ENCODE measurements at places on chromosomes 6 and 20. TPM values are rescaled to one million over a fixed set of nuclear protein-coding genes. Genes with fewer than 3 reads are reported as not detected.

Gene SLC22A23
- 18.7 TPM for total RNA-seq

Gene FLRT3
- total RNA-seq: 17.1 TPM

Gene DDR1
- total RNA-seq: 194 TPM

Gene MMS22L
- total RNA-seq: 8.4 TPM

Gene DCBLD1
- total RNA-seq: 64.8 TPM

Gene PRPH2
- under 0.01 TPM for total RNA-seq

All from bronchial epithelial cell (primary cell).